ENCODE measurements at places on chromosomes 6 and 20.

DNA sequence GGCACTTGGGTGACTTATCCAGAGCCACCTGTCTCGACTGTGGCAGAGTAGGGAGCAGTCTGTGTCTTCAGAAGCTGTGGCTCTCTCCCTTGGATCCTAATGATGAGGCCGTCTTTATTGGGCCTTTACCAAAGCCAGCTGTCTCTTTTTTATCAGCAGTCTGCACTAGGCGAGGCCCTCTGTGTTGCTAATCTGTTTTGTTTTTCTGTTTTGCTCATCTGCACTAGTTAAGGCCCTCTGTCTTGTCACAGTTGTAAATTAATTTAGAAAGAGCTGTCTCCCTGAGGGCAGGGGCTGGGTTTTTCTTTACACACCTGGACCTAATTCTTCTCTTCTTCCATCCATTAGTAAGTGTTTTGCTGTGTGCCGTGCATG lies 45.0 kb downstream of the CDS2 start:
- no peak for DNase-seq

- no peak for DNase-seq
Observed at GRCh38 chr6:88209301-88209700, 43.2 kb upstream of the CNR1 start.

DNA sequence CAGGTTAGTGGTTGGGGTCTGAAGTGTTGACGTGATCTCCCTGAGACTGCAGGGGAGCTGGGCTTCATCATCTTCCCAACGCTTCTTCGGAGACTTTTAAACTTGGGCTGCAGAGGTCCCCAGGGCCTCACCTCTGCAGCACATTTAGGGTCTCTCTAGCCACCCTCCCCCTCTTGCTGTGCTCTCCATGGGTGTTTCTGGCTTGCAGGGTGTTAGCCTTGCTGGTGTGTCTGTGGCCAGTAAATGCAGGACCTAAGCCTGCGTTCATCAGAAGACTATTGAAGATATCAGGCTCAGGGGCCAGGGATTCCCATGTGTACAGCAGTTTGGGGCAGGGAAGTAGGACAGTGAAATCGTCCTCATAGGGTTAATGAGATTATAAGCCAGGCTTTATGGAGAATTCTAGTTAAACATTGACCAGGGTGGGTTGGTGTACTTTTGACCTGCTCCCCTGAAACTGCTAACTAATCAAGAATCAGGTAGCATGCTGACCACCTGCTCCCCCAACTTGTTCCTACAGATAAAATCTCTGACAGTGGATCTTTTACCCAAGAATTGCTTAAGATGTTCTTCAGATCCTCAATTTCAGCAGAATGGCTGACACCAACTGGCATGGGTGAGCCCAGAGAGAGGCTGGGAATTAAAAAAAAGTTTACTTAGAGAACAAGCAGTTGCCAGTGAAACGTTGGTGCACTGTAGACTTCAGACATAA lies 3.8 kb upstream of the DDO start:
- no peak for DNase-seq

GRCh38 chr20:47761482-47762047 lies 23.7 kb downstream of the SULF2 start:
- DNase-seq: no peak

DNA sequence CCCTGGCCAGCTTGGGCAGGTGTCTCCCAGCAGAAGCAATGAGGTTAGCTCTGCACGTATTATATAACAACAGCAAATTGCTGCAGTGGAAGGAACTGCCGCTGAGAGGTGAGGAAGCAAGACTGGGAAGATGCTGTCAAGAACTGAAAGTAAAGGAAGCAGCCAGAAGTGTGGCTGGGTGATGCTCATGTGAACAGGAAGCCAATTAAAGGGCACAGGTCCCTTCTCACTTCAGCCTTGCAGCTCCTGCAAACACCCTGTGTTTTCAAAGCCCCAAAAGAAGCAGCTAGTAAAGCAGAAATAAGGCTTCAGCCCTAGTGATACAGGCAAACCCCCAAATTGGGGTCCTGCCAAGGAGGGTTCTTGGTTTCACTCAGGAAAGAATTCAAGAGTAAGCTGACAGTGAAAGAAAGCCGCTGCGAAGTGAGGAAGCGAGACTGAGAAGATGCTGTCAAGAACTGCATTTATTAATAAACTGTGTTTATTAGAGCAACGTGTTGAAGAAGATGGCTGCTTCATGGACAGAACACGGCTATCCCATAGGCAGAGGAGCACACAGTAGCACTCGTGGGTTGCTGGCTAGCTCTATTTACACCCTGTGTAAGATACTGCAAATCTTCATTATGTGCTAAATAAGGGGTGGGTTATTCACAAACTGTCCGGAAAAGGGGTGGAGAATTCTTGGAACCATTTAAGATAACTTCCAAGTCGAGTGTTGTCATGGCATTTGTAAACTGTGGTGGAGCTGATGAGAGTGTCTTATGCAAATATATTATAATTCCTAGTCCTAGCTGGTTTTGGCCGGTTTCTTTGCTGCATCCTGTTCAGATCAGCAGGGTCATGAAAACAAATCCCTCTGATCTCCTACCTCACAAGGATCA lies 152.2 kb downstream of the LINC00237 start:
- no peak for DNase-seq

DNA sequence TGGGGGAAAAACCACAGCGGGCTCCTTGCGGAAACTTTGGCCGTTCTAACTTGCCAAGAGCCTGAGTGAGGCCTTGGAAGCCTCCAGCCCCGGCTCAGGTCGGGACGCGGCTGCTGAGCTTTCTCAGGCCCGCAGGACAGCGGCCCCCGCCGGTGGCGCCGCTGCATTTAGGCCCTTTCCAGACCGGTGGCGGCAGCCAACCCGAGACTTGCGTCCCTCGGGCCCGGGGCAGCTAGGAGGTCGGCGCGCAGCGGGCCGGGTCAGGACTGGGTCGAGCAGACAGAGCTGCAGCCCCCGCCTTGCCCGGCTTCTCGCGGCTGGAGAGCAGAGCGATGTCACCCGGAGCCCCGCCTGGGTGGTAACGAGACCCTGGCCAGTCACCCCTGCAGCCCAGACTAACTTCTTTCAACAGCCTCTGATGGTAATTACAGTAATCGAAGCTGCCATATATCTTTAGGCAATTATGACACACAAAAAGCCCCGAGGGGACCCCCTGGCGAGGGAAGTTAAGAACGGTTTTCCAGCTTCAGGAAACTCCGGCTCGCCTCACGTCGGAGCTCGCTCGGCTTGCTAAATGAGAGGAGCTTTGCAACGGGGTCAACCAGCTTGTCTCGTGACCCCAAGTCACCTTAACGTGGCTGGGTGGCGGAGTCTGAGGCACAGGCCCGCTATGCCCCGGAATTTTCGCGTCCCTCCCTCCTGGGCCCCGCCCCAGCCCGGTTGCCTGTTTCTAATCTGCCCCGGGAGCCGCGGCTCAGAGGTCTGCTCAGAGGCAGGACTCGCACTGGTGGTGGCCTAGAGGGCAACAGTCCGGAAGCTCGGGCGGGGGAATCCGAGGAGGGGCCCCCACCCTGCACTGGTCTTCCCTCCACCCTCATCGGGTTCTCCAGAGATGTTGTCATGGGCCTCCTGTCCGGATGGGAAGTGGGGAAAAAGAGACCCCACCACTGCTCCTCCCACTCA lies 3.0 kb downstream of the NR2E1 start:
- DNase-seq: peak; percentile 17

GRCh38 chr6:10305790-10306415 lies 109.0 kb downstream of the TFAP2A start:
- DNase-seq: no peak

DNA sequence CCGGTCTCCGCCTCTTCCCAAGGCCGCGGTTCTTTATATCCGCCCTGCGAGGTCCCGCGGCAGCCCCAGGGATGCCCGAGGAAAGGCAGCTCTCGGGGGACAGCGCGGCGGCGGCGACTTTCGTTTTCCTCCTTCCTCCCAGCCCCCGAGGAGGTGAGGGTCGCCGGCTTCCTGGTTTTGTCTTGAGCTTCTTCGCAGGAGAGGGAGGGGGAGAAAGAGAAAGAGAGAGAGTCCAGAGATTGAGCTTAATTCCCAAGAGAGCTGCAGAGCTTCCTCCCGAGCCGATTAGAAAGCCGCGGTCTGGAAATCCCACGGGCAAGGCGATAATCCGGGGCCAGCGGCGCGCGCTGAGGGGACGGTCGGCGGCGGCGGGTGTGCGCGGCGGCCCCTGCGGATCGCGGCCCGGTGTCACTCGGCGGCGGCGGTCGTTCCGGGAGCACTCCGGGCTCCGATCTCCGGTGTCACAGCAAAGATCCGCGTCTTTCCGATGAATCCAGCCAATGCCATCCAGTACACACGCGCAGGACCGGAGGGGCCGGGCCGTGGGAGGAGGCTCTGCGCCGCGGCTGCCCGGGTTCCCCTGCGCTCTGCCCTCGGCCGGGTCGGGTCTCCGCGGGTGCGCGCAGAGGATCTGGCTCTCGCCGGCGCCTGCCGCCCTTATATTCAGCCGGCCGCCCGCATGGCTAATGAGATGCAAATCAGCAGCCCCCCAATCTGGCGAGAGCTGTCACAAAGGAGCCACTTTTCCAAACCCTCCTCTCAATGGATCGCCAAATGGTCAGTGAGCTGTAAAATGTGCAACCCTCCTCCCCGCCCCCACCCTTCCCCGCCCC lies at the start of gene DLL1:
DLL1 (minus strand) TSS at position 783 of the 833 bp plus-strand sequence. CDS start 939 bp downstream, outside the sequence.
- peak; percentile 54 for DNase-seq

GRCh38 chr6:100426241-100426640 lies 38.5 kb downstream of the SIM1 start:
- peak; percentile 38 for DNase-seq

DNA sequence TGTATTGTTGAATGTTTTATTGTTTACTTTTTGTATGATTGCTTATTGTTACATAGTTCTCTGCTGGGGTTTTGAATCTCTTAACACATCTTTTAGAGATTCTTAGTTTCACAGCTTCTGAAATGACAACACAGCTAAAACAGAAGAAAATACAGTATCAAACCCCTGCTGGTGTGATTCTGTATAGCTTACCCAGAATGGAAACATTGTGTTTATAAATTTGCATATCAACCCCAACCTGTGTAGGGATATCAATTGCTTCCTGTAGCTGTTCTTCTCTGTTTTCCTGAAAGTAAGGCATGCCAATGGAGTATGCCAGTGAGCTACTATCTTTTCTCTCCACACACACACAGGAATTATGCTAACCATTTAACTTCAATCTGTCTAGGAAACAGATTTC lies 64.3 kb upstream of the ID4 start:
- DNase-seq: no peak

DNA sequence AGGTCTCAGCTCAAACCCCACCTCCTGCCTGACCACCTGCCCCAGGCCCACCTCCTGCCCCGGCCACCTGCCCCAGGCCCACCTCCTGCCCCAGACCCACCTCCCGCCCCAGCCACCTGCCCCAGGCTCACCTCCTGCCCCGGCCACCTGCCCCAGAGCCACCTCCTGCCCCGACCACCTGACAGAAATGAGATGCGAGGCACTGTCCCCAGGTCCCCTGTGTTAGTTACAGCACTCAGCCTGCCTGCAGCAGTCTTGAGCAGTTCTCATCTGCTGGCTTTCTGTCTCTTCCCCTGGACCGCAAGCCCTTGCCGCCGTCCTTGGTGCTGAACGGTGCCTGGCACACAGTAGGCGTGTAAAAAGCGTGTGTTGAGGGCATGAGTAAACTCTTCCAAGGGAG lies 79.5 kb downstream of the CDH4 start:
- no peak for DNase-seq

DNA sequence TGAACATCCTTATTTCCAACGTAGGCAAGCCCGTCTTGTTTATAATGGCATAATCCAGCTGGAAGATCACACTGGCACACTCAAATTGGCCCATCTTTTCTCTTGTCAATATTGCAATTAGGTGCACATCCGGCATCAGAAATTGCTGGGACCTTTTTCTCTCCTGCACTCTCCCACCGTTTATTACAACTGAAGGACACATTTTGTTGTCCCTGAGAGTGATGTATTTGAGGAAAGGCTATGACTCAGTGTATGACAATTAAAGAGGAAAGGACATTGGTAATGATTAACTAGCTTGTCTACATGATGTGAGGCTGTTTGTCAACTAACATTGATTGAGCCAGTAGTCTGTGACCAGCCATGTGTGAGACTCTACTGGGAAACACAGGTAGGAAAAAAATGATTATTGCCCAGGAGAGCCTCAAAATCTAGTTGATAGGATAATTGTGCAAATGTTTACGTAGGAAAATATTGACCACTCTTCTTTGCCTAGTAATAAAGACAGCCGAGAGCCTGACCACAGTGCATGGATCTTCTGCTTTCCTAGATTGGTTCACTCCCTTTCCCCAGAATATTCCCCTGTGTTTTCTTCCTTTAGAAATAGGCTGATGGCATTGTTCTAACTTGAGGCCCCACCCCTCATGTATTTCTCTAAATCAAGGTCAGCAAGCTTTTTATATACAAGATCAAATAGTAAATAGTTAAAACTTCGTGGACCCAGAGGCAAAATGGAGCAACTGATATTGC lies 230.0 kb upstream of the BTBD3 start:
- no peak for DNase-seq

DNA sequence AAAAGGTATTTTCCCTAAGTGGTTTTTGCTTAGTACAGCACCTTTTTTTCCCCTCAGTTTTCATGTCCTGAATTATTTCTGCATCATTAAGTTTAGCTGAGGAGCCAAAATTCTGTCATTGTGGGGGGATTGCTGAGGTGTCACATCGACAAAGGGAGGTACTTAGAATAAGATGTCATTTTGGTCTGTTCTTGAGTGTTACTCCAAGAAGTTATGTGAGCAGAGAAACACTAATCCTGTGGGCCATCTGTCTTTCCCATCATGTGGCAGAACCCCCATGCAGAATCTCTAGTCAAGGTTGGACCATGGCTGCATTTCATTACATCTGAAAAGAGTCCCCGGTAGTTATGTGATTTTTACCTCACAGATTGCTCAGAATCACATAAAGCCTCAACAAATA lies 167.8 kb upstream of the CENPW start:
- DNase-seq: no peak

GRCh38 chr20:35005463-35005961 lies 49.8 kb downstream of the MYH7B start:
- no peak for DNase-seq

GRCh38 chr6:40996591-40997233 lies 42.3 kb downstream of the UNC5CL start:
- peak; percentile 5 for DNase-seq

DNA sequence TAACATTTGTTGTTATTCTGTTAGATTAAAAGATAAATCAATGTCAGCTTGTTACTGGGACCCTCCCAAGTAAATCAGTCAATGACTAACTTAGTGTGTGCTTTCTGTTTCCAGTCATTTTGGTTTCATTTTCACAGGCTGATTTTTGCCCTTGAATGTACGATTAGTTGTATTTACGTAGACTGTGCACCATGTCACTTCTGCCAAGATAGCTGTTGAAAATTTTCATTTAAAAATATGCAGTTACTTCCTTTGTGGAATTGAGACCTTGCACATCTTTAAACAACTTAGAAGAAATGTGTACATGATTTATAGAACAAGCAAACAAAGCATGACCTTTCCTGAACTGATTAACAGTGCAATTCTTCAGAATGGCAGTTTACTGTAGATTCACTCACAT lies 944.8 kb upstream of the CITED2 start:
- DNase-seq: peak; percentile 37
